ENCODE measurements at places on chromosomes 13 and 19.

- no peak for DNase-seq
Measured at GRCh38 chr13:45441633-45442032, 23.1 kb upstream of the COG3 start.

DNA sequence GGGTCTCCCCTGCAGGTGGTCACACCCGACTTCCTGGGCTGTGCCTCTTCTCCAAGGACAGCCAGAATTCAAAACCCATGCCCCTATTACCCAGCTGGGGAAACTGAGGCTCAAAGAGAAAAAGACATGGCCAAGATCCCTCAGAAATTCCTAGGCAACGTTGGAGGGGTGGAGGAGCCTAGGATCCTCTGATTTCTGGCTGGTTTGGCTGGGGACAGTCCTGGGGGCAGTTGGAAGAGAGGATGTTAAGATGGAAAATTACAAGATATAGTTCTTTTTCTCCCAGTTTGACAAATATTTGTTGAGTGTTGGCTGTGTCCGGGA is 2.4 kb downstream of the VASP start:
- DNase-seq: no peak

DNA sequence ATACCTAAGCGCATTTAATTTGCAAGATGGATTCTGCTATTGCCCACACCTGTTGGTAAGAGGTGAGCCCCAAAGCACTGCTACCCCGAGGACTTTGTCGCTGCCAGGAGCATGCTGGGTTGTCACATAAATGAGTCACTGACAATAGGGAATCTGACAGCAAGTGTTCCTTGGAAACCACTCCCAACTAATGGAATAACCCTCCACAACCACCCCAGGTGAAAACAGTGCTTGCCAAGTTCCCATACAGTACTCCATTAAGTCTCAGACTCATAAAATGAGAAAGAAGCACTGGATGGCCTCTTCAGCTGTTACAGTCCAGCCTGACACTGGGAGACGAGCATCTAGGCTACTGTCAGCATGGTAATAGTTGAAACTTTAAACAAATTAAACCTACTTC is 108.6 kb downstream of the EFNB2 start:
- no peak for DNase-seq

- no peak for DNase-seq
Measured at GRCh38 chr19:49544154-49544553, 16.4 kb downstream of the RCN3 start.

DNA sequence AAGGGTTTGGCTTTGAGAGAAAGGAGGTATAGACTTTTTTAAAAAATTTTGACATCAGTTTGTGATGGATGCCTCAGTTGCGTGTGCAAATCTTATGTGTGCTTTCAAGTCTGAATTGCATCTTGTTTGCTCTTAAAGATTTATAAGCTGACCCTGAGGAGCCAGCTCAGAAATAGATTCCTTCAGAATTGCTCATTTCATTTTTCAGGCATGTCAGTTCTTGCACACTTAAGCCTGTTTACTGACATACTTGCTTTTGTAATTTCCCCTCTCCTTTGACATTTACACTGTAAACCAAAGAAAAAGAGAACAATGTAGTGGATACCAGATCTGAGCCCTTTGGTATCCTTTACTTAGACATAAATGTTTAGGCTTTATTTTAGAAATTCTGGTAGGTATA is 87.6 kb downstream of the RNF17 start:
- DNase-seq: no peak

DNA sequence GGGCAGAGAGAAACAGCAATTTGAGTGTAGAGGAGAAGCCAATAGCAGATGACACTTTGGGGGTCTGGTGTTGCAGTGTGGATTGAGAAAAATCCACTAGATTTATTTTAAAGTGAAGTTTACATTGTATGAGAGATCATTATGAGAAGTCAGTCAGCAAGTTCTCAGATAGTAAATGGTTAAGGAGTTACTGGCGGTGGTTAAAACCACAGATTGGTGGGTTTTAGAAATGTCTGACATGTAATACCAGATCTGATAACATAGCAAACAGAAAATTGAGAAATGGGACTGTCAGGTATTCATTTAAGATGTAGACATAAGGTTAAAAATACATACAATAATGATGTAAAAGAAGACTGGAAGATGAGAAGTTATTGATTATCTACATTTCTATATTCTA is 7.2 kb downstream of the ABHD13 start:
- no peak for DNase-seq

DNA sequence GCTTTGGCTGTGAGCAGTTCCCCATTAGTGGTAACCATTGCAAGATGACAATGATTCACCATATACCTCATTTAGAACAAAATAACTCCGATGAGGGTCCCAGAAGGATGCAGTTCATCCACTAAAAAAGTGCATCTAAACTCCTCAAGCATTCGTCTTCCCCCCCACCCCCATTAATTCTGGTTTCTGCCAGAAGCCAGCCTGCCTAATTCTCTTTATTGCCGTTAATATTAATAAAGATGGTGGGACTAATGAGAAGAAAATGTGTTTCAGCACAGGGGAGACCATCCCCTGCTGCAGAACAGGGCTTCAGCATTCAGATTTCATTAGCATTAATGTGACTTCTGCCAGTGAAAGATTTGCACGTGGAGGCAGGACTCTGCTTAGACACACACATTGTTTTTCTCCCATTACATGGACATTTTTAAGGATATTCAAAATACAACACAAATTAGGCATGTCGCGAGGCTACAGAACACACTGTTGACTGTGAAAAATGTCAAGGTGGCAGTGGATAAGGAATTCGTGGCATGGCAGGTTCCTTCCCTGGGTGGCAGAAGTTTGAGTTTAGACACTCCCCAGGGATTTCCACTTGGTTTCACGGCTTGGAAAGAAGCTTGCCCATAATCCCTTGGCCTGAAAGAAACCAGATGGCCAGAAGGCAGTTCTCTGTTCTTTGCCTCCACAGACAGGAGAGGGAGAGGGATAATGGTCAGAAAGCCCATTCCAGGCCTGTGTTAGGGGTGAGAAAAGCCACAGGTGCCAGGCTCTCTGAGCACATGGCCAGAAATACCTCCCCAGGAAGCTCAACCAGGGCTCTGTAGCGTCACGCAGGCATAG is 236.5 kb downstream of the FOXO1 start:
- DNase-seq: no peak

DNA sequence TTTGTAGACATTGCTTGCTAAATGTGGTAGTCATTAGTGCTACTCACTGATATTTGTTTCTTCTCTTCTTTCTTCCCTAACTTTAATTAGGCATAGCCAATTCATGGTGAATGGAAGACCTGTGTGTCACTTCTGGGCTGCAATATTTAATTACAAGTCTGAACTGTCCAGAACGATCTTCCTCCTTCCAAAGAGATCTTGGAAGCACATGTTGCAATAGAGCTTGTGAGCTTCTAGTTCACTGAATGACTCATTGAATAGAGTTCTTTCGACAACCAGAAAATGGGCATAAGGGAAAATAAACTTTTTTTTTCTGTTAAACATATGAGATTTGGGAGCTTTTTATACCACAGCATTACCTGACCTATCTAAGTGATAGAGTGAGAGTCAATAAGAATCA is 1264.6 kb downstream of the PCDH9 start:
- no peak for DNase-seq

- DNase-seq: peak; percentile 82
Measured at GRCh38 chr19:928471-929202, 2.8 kb downstream of the ARID3A start.

DNA sequence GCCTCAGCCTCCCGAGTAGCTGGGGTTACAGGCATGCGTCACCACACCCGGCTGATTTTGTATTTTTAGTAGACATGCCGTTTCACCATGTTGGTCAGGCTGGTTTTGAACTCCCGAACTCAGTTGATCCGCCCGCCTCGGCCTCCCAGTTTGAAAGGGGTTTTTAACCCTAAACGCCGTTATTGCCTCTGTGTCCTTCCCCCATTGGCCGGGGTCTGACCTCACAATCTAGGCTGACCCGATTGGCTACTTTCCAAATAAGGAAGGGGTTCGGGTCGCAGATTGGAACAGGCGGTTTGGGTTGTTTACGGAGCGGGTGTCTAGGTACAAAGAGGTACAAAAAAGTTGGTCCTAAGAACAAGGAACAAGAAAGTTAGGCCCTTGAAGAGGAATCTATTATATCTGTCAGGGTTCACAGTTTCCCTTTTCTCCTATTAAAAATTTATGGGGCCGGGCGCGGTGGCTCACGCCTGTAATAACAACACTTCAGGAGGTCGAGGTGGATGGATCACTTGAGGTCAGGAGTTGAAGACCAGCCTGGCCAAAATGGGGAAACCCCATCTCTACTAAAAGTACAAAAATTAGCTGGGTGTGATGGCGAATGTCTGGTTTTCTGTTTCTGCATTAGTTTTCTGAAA is 1.0 kb downstream of the ZNF253 start:
- DNase-seq: peak; percentile 63

DNA sequence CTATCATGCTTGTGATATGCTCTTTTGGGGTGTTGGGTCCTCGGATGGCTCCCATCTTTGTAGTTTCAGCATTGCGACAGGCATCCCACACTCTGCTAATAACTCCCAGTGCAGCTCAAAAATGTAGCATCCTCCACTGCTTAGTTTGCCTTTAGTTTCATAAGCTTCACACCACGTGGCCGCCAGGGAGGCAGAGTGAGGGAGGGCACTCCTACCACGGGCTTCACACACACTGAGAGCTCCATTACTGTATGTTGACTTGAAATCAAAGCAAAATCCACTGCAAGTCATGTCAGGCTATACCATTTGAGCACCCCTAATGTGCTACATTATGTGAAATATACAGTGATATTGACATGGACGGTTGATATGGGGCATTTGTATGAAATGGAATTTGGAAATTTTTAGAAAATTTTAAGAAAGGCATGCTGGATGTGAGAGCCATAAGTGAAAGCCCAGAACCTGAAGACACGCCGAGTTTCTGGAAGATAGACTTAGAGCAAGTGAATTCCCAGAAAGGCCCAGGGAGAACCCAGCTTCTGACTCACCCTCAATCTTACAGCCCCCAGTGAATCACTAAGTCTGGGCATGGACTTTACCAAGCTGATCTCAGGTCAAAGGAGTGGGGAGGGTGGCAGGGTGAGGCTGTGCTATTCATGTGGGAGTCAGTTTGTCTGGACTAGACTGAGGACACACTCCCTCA is 94.1 kb downstream of the HSPH1 start:
- no peak for DNase-seq

DNA sequence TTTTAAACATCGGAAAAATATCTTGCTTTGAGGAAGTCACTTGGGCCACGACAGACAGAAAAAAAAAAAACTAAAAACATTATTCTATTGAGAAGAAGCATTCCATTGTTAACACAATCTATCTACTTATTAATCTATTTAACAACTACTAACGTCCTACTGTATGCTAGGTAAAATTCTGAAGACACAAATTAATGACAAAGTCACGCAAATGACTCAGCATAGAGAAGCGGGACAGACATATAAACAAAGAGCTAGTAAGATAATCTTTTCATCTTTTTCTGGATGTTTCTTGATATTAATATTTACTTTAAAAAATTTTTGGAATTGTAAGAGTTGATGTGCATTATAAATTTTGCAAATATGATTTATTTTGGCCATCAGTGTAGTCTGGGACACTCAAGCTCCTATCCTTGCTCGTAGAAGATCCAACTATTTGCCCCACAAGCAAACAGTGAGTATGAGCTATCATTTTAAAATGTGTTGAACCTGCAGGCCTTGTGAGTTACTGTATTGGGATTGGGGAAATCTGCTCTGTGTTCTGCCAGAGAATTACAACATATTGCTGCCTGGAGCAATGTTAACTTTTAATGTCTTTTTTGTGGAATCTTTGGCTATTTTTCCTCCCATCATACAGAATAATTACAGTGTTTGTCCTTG is 109.1 kb downstream of the PCDH9 start:
- DNase-seq: no peak

GRCh38 chr19:49333811-49334288 is 1.4 kb upstream of the CD37 start:
- DNase-seq: peak; percentile 69

DNA sequence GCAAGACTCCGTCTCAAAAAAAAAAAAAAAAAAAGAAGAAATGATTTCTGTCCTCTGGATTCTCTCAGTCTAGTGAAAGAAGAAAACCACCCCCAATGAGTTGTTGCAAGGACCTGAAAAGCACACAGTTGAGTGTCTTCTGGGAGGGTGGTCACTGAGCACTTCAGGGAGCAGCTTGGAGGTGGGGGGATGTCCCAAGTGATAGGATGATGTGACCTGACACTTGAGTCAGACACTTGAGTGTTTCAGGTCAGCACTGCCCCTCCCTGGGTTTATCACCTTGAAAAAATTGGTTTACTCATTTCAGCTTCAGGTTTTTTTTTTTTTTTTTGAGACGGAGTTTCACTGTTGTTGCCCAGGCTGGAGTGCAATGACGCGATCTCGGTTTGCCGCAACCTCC is 63.2 kb downstream of the ZNF823 start:
- DNase-seq: no peak

DNA sequence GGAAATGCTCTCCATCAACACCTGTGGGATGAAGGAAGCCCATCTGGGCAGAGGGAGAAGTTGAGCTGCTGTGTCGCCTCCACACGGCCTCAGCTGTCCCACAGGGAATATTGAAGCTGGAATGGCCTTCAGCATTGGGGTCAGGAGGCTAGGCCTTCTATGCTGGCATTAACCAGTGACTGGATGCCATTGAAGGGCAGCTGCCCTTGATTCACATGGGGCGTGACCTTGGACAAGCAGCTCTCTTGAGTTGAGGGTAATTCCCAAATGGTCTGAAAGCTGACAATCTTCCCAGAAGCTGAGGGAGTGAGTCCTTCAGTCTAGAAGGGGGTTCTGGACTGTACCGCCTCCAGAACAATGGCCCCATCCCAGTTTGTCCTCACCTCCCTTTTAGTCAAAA is 6.7 kb downstream of the BCL3 start:
- DNase-seq: no peak

GRCh38 chr19:608155-609003 is 18.7 kb downstream of the HCN2 start:
- DNase-seq: no peak

GRCh38 chr13:34667286-34668218 is 274.5 kb upstream of the NBEA start:
- no peak for DNase-seq

- DNase-seq: no peak
Measured at GRCh38 chr13:48866249-48866648, 109.5 kb upstream of the FNDC3A start.

DNA sequence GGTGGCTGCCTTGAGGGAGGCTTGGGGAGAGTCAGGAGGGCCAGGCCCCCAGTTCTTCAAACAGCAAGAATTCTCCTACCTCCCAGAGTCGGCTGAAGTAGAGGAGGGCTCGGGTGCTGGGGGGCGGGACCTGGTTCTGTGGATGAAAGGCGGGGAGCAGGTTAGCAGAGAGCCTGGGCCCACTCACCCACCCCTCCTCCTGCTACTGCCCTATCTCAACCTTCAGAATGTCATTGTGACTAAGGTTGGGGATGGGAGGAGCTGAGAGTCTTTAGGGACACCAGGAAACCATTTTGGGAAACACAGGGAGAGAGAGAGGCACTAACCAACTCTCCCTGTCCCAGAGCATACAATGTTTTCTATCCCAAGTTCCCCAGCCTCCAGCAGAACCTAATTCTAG is 10.7 kb downstream of the DMKN start:
- DNase-seq: no peak

DNA sequence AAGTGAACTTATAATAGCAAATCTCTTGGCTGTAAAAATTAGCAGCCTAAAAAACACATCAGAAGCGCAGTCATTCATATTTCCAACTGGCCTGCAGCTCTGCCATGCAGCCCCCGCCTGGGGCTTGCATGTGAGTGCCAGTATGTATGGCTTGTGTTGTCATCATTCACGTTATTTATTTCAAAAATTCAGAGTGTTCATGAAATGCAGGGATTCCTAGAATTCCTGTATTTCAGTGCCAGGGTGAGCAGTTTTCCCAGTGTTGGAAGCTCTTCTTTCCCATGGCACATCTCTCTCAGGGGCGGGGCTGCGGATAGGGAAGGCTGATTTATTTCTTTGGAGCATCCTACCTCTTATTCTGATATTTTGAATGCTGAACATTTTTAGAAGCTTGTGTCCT is 234.6 kb downstream of the FGF9 start:
- no peak for DNase-seq
